ENCODE measurements at places on chromosomes 7 and 10. TPM values are rescaled to one million over a fixed set of nuclear protein-coding genes. Genes with fewer than 3 reads are reported as not detected.

STEAP1B gene
- 0.03 TPM for total RNA-seq

LRRC4 gene
- total RNA-seq, result not detected

MSMB gene
- not detected for total RNA-seq

NOS3 gene
- total RNA-seq, result 0.34 TPM

PAX4 gene
- total RNA-seq, result not detected

TAF6 gene
- 60.0 TPM for total RNA-seq

MYH16 gene
- 0.87 TPM for total RNA-seq

ZNF804B gene
- not detected for total RNA-seq

ZNF853 gene
- 1.9 TPM for total RNA-seq

TMEM139 gene
- 1.1 TPM for total RNA-seq

RBP3 gene
- not detected for total RNA-seq

ATRNL1 gene
- total RNA-seq, result 0.30 TPM

ATP6V0E2 gene
- total RNA-seq, result 45.3 TPM

SMKR1 gene
- total RNA-seq, result 7.1 TPM

UTF1 gene
- total RNA-seq, result 0.16 TPM

RRP12 gene
- total RNA-seq, result 69.6 TPM

C10orf62 gene
- 0.12 TPM for total RNA-seq

GNAT3 gene
- total RNA-seq, result not detected

SPOCK2 gene
- total RNA-seq, result 0.42 TPM

CALML3 gene
- total RNA-seq, result not detected

HYAL4 gene
- 0.08 TPM for total RNA-seq

CDHR3 gene
- total RNA-seq, result 6.0 TPM

RET gene
- total RNA-seq, result 0.40 TPM

RHOBTB1 gene
- total RNA-seq, result 4.3 TPM

HMX2 gene
- 0.10 TPM for total RNA-seq

SRI gene
- total RNA-seq, result 141 TPM

VIM gene
- total RNA-seq, result 1,774 TPM

CLCN1 gene
- total RNA-seq, result not detected

CPED1 gene
- not detected for total RNA-seq

TASOR2 gene
- 38.7 TPM for total RNA-seq

GIMAP5 gene
- total RNA-seq, result not detected

HOXA9 gene
- total RNA-seq, result 0.73 TPM

CRHR2 gene
- not detected for total RNA-seq

CDHR1 gene
- total RNA-seq, result 0.13 TPM

TMEM130 gene
- total RNA-seq, result 0.50 TPM

KCNMA1 gene
- 38.6 TPM for total RNA-seq

PPIF gene
- 162 TPM for total RNA-seq

BHLHA15 gene
- total RNA-seq, result 0.63 TPM

SLC26A5 gene
- total RNA-seq, result not detected

ZNF503 gene
- total RNA-seq, result 13.0 TPM

NACAD gene
- 0.16 TPM for total RNA-seq

CPA1 gene
- total RNA-seq, result not detected

ST8SIA6 gene
- 0.07 TPM for total RNA-seq

LIPJ gene
- total RNA-seq, result not detected

Data from A549 treated with CpdA at 1 μM for 4 hours (cell line).